ENCODE measurements at places on chromosomes 6 and 20.

DNA sequence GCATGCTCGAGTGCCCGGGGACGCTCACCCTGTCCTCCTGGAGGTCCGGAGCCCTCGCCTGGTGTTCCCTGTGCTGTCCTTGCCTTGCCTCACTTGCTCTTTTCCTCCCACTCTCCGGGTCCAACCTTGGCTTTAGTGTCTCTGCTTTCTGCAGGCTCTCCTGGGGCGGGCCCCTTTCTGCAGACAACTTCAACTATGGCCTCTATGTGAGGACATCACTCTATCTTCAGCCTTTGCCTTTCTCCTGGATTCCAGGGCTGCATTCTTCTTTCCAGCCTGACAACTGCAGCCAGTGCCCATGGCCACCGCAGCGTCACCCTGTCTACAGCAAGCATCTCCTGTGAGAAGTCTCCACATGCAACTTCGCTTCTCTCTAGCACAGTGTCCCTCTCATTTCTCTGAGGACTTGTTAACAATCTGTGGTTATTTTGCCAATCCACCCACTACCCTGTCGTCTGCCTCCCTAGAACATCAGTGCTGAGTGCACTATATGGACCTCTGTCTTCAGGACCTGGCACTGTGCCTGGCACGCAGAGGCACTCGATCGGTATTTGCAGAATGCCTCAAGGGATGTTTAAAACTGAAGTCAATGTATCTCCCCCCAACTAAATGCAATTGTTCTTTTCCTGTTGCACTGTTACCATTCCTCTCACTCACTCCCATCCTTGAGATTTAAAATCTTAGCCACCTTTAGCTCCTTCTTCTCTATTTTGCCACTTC is 35.9 kb downstream of the FOXC1 start:
- no peak for DNase-seq

GRCh38 chr6:727856-728255 is 34.9 kb upstream of the EXOC2 start:
- no peak for DNase-seq

DNA sequence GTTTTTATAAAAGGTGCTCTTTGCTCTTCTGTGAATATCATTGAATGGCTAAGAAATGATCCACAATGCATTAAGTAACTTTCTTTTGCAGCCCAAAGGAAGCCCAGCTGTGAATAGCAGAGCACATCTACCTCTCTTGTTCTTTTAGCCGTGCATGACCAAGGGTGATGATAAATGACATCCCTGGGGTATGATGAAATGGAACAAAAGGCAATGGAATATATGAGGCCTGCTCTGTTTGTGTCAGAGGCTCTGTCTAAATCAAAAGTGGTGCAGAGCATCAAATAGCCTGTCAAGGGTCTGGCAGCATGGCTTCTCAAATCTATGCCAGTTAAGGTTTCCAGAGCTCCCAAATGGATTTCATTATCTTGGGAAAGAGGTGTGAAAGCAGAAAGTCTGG is 362.6 kb upstream of the RNF217 start:
- DNase-seq = no peak

- DNase-seq = no peak
Observed at GRCh38 chr6:82875573-82876185, 190.0 kb downstream of the UBE3D start.

DNA sequence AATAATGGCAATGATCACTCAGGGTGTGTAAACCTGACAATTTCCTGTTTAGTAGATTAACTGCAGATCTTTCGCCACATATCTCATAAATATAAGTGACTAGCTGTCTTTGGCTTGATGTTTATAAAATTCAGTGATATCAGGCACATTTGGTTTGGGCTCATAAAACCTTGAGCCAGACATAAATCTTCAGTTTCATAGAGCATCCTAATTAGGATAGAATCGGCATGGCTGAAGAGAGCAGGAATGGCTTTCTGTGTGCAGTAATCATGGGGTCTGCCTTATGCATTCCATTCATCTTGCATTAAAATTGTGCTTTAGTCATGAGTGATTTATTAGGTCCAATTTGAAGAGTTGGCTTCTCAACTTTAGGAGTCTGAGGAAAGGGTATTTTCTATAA is 27.2 kb downstream of the AIG1 start:
- no peak for DNase-seq

- DNase-seq = no peak
Observed at GRCh38 chr6:140071601-140072062, 697.2 kb upstream of the CITED2 start.

DNA sequence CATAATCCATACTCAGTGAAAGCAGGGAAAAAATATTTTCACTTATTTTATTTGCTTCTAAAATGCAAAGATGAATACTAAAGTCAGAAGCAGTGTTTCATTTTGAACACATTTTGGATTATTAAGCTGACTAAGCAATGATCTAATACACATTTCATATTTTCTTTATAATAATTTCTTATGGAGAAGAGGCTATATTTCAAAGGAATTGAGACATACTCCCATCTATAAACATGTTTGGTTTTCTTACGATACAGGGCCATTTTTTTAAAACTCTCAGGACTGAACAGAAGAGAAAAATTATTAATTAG is 26.9 kb upstream of the VAPB start:
- no peak for DNase-seq

DNA sequence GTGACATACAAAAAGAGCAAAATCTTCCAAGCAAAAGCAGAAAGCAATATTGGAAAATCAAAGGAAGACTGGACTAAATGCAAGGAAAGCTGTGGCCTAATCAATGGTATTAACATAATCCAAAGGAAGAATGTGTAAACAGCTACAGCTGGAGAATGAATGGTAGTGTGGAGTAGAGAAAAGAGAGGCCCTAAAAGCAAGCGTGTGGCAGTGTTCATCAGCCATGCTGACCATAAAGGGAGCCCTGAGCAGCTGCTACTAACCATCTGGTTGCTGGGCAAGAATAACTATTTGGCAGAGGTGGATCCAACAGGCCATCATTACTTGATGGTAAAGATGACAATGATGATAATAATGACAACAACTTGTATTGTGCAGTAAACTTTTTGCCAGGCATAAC is 148.5 kb upstream of the BEND6 start:
- DNase-seq = no peak

DNA sequence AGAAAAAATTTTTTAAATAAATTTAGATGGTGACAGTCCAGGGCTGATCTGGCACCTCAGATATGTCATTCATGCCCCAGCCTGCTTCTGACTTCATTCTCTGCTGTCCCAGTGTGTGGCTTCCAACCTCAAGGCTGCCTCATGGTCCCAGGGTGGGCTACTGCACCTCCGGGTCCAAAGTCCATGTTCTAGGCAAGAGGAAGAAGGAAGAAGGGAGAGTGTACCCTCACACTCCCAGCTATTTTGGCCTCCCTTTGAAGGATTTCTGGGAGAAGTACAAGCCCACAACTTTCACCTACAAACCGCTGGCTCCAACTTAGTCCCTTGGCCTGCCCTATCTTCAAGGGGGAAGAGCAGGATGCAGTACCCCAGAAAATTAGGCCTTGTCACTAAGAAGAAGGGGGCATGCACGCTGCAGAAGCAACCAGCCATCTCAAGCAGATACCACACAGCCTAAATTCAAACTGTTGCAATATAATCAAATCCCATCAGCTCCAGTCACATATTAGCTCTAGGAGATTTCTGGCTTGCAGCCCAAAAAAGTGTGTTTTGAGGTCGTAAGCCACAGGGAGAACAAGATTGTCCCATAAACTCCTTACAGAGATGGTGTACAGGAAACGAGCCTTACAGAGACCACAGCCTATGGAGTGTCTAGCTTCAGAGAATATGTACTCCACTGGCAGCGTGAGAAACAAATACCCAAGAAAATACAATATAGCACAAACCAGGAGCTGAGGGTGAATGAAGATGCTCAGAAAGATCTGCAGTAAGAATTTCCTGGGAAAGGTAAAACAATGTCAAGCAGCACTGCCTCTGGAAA is 906 bp upstream of the BTN3A2 start:
- no peak for DNase-seq

GRCh38 chr6:106908386-106908840 is 66.1 kb downstream of the CD24 start:
- no peak for DNase-seq

DNA sequence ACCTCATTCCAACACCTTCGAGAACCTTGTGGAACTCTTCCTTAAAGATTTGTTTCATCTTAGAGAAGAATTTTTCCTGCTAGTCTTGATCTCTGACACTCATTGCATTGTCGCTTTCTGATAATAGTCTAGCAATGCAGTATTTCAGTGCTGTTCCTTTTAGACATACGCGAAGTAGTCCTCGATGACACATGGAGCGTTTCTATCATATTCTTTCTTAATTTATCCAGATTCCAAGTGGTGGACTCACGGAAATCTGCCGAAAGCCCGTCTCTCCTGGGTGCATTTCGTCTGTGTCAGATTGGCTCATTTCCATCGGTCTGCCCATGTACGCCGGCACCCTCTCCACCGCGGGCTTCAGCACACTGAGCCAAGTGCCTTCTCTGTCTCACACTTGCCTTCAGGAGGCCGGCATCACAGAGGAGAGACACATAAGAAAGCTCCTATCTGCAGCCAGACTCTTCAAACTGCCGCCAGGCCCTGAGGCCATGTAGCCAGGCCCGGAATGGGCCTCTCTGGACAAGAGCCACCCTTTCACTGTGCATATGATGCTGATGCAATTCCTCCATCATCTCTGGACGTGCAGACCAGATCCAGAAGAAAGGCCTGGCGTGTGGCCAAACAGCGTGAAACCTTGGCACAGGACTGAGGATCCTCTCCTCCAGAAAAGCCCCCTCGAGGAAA is 198.6 kb upstream of the UST start:
- DNase-seq = no peak

DNA sequence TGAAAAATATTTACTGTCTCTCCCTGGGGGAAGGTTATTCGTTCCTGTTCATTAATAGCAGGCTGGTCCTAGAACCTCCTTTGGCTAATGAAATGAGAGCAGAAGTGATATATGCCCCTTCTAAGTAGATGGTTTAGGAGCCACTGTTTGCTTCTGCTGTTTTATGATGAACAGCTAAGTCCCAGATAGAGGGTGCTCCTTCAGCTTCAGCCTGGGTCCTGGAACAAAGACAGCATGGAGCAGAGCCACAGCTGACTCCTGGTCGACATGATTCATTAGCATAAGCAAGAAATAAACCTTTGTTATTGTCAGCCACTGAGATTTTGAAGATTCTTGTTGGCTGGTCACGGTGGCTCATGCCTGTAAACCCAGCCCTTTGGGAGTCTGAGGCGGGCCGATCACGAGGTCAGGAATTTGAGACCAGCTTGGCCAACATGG is 47.8 kb upstream of the ARMC2 start:
- DNase-seq = no peak

- DNase-seq = no peak
Observed at GRCh38 chr6:131372535-131372934, 200.5 kb upstream of the ARG1 start.

GRCh38 chr20:52481443-52481842 is 289.9 kb upstream of the ZFP64 start:
- no peak for DNase-seq

DNA sequence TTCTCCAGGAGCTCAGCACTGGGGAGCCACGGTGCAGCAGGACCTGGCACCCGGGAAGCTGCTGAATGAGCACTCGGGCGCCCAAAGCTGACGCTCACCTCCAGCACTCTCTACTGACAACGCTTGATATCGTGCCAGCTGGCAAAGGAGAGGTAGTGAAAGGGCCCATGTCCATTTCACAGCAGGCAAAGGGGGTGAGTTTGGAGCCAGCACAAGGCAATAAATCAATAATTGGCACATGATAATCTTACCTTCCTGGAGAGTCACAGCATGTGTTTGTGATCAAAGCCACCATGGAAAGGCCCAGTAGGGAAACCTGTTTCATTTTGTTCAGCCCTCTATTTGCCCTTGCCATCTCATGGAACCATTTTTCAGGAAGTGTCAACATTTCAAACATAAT is 23.3 kb upstream of the SMIM26 start:
- no peak for DNase-seq

DNA sequence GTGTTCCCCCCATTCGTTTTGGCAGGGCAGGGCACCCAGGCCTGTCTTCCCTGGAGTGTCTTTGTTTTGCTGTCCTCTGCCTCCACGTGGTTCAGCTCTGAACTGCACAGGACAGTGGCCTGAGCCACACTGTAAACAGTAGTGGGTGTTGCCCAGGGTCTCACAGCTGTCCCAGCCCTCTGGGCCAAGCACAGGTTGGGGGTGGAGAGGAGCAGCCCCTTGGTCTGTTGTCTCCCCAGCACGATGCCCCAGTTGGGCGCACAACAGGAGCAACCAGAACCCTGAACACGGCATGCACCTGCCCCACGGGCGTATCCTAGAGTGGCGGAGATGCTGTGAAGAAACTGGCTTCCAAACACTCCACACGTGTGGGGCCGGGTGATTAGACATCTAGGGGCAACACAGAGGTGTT is 14.4 kb downstream of the CCDC167 start:
- no peak for DNase-seq

DNA sequence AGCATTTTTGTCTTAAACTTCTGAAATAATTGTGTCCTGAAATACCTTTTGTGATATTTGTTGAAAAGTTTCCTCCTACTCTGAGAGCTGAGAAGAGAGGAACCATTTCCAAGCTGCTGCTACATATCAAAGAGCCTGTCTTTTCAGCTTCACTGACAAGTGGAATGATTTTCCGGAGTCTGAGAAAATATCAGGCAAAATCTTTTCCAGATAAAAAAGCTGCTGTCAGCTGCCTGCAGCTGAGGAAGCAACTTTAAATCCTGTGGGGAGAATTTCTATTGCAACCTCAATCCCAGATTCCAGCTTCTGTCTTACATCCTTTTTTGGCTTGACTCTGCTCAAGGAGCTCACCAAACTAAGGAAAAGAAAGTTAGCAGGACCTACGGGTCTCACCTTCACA is 904.3 kb downstream of the PHF3 start:
- DNase-seq = no peak

DNA sequence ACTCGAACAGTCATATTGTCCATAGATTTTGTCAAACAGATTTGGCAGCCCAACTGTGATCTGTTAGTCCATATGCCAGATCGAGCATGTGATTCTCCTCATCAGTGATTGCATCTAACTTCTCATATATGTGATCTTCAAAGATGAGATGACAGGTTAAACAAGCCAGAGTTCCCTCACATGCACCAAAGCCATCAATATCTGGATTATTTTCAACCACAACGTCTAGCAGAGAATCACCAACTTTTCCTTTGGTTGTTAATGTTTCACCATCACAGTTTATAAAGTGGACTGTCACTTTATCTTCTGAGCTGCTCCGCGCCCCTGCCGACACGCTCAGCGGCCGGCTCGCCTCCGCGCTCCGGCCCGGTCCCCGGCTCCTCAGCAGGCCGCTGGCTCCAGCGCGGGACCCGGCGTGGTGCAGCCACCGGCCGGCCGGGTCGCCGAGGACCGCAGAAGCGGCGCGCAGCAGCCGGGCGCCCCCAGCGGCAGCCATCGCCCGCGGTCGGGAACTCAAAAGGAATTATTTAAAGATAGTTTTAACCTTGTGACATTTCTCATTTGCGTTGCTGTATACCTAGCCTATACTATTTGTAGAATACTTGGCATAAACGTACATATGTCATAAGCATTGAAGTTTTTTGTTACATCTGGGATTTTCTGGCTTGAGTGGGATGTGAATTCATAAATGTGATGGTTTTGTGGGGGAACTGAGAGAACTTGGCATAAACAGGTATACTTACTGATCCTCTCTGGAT is 40.1 kb upstream of the DYNLRB1 start:
- no peak for DNase-seq

Data from stimulated activated CD4-positive, alpha-beta T cell treated with anti-CD3 and anti-CD28 coated beads, Interleukin-1b, Interleukin-23, amount 100 ng/mL, for 4 hours (primary cell).